HS-5 (cell line): ENCODE measurements at places on chromosomes 6 and 20.

DNA sequence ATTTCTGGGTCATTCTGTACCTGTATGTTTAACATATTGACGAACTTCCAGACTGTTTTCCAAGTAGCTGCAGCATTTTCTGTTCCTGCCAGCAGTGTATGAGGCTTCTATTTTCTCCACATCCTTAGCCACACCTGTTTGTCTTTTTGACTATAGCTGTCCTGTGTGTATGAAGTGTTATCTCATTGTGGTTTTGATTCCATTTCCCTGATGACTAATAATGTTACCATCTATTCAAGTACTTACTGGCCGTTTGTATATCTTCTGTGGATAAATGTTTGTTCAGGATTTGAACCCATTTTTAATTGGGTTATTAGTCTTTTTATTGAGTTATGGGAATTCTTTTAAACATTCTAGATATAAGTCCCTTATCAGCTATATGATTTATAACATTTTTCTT lies 95.2 kb downstream of the JAG1 start:
- DNase-seq, result no peak

DNA sequence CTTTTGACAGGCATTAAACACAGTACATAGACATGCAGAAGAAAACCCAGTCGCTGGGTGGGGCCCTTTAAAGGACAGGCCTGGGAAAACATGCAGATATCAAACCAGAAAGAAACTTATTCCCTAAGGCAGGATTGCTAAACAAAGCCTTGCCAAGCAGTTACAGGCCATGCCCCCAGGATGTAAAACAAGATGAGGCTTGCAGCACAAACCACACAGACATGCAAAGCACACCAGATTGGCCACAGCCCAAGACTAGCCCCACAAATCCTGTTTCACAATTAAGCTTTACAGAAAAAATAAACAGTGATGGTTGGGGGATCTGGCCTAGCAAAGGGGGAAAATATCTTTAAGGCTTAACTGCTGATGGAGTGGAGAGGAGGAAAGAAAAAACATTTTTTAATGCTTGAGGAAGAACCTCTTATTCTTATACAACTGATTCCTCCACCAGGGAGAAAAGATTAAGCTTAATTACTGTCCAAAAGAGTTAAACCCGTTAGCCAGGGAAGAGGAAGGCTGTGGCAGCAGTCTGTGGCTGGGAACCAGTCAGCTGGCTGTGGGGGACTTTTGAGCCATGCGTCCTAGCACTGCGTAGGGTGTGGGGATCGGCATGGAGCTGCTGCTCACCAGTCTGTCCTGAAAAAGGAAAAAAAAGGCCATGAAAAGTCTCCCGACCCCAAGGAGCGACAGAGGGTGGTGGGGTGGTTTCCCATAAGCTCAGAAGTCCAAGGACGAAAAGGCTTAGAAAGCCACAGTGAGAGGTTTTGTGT lies 28.4 kb downstream of the COL19A1 start:
- DNase-seq, result no peak

DNA sequence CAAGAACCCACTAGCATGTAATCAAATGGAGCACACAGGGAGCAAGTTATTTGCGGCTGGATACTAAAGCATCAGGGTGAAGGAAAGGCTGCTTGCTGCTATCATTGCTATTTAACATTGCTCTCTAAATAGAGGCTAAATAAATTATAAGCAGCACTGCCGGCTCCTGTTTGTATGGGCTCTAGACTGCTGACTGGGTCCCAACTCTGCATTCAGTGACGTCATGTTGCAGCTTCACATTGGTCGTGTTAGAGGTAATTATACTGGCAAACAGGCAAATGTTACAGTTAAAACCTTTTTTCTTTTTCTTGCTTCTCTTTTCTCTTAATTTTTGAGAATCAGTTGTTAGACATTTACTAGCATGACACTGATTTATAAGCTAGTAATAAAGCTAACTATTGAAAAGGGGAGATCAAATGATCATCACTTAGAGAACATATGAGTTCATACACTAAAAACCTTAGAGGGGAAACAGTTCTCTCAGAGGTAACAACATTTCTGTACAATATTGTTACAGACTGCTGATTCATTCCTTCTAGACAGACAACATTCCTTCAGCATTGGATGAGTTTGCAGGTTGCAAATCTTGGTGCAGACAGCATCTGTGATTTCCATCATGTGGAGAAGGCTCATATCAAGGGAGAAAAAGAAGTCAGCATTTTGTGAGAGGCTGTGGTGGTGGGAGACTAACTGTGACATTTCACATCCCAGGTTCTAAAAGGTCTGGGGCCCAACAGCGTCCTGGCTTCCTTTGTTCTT lies 15.9 kb downstream of the RFPL4B start:
- no peak for DNase-seq

- DNase-seq, result no peak
These were observed 6.0 kb downstream of the NUP153 start for GRCh38 chr6:17700421-17701416.

- DNase-seq, result no peak
These were observed 6.8 kb downstream of the ACSS2 start for GRCh38 chr20:34883087-34883688.

DNA sequence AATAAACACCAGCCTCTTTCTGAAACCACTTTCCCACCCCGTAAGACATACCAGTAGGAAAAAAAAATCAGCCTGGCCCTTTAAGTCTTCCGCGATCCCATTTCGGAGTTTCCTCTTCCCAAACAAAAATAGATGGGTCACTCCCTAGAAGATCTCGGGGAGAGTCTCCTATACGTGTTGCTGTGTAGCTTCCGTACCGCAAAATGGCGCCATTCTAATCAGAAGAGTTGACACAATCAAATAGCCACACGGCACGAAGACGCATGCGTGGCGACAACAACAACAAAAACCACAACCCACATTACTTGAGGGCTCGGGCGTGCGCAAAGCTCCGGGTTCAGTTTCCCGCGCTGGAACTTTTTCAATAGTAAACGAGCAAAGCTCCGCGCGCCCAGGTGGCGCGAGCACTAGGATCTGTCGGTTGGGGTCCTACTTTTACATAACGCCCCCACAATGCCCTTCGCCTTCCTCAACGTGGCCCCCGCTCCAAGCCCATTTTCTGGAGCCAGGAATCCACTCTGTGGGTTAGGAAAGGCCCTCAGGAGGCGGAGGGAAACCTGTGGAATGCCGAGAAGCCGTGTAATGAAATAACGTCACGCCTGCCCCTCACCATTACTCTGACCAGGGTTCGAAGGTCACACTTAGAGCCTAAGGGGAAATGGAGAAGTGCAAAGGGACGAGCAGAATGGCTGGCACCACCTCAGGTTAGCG lies at the start of gene GPANK1:
TSS of gene GPANK1 (minus strand) at position 208 of the 711 bp plus-strand sequence. CDS start 519 bp downstream, outside the sequence.
- peak; percentile 85 for DNase-seq

DNA sequence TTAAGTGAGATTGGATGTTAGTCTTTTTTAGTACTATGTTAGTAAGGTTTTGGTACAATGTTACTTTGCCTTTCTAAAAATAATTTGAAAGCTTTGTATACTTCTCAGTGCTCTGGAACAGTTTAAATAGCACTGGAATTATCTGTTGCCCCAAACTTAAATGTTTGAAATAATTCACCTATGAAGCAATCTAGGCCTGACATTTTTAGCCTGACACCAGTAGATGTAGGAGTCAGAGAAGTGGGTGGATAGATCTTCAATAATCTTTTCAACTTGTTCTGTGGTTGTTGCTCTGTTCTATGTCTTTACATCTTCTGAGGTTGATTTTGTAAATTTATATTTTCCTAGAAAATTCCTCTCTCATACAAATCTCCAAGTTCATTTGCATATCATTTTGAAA lies 103.1 kb upstream of the ADGRF1 start:
- no peak for DNase-seq

- DNase-seq, result no peak
These were observed 94.5 kb downstream of the TULP4 start for GRCh38 chr6:158406736-158407135.

GRCh38 chr6:33824461-33825154 lies 20.8 kb upstream of the MLN start:
- no peak for DNase-seq

GRCh38 chr6:107491760-107492660 lies 2.1 kb downstream of the SOBP start:
- no peak for DNase-seq

- DNase-seq, result no peak
These were observed 135.4 kb downstream of the NRN1 start for GRCh38 chr6:5871296-5871695.

GRCh38 chr6:44456966-44457292 lies 69.4 kb downstream of the CDC5L start:
- DNase-seq, result no peak

GRCh38 chr20:7399114-7399513 lies 541.1 kb downstream of the HAO1 start:
- no peak for DNase-seq

GRCh38 chr6:52019092-52019491 lies 68.3 kb downstream of the PKHD1 start:
- DNase-seq, result no peak

- no peak for DNase-seq
These were observed 35.9 kb downstream of the PLG start for GRCh38 chr6:160737934-160738333.

DNA sequence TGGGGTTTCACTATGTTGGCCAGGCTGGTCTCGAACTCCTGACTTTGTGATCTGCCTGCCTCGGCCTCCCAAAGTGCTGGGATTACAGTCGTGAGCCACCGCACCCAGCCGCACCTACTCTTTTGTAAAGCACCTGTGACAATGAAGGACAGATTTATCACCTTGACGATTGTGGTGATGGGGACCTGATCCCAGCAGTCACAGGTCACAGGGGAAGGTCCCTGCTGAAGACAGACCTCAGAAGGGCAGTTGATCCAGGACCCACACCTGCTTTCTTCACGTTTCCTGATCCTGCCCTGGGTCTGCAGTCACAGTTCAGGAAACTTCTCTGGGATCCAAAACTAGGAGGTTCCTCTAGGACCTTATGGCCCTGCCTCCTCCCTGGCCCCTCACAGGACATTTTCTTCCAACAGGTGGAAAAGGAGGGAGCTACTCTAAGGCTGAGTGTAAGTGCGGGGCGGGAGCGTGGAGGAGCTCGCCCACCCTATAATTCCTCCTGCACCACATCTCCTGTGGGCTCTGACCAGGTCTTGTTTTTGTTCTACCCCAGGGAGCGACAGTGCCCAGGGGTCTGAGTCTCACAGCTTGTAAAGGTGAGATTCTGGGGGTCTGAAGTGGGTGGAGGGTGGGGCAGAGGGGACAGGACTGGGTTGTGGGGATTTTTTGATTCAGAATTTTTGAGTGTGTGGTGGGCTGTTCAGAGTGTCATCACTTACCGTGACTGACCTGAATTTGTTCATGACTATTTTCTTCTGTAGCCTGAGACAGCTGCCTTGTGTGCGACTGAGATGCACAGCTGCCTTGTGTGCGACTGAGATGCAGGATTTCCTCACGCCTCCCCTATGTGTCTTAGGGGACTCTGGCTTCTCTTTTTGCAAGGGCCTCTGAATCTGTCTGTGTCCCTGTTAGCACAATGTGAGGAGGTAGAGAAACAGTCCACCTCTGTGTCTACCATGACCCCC lies 3.0 kb downstream of the HLA-E start:
- no peak for DNase-seq

DNA sequence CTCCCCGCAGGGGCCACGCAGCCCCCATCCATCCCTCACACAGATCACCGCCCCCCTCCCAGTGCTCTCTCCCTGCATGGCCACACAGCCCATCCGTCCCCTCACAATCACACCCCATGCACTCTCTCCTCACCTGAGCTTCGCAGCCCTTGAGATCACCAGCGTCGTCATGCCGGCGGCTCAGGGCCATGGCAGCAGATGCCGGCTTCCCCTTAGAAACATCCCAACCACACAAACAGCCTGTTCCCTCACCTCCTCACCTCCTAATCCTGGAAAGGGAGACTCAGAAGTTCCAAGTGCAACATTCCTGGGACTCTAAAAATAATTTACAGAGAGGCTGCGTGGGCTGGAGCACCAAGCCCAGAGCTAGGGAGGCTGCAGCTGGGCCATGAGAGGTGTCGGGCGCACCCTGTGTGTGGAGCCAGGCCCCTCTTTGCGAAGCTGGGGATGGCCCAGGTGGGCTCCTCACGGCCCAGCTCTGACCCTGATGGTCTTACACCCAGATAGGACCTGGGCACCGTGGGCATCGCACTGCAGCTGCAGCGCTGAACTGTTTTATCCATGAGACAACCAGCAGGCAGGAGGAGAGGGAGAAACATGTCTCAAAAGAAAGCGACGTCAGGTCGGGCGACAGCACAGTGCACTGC lies 125.3 kb downstream of the DLL1 start:
- no peak for DNase-seq

DNA sequence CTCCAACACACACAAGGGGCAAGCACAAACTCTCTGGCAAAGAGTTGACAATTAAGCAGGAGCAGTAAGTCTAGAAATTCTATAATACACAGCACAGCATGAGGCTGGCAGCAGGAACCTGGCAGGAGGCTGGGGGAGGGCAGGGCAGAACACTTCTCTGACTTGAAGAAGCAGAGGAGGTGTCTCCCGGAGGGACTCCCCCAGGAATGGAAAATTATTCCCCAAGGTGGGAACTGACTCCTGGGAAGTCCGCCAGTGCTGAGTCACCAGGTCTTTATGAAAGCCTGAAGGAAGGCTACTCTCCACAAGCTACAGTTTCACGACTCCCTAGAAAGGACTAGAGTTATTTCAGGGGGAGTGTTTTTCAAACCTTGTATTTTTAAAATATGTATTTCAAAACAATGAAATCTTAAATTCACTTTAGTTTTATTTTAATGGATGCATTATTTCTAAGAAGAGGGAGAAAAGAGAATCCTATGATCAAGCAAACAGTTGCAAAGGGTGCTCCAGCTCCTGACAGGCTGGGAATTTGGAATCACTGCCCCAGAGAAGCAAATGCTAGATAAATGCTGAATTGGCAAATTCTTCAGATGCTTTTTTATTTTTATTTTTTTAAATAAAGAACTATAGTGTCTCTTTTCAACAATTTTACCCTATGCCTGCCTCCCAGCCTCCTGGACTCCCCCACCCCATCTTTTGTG lies 192.8 kb downstream of the LY86 start:
- peak; percentile 35 for DNase-seq

GRCh38 chr6:143322386-143322785 lies 128.1 kb downstream of the ADAT2 start:
- DNase-seq, result no peak

DNA sequence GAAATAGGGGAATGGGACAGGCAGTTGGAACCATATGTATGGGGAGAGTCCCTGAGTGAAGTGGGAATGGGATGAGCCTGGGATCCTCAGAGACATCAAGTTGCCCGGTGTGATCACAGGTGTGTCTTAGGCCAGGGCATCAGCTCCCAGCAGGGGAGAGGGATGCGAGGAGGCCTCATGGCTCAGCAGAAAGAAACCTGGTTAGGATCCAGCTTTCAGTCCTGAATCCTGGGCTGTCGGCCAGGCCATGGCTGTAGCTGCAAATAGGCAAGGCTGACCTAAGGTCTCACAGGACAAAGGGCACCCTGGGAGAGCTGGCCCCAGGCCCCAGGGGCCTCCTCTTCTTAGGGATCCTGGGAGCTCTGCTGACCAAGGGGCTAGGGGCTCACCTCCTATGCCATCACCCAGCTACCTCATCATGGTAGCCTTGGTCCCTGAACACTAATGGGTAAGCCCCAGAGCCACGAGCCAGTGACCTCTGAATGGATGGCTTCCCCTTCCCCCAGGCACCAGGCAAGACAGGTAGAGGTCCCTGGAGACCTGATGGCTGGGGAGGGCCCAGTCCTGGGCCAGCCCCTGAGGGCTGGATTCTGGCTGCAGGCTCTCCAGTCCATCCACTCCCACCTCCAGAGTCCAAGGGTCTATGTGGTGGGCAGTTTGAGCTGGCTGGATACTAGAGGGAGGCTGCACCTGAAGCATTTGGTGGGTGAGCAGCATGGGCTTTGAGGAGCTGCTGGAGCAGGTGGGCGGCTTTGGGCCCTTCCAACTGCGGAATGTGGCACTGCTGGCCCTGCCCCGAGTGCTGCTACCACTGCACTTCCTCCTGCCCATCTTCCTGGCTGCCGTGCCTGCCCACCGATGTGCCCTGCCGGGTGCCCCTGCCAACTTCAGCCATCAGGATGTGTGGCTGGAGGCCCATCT lies at the start of gene SLC22A7:
TSS of gene SLC22A7 (plus strand) at position 617 of the 921 bp plus-strand sequence. CDS start at position 716, 99 bp downstream.
- no peak for DNase-seq
